Endodermal cell (in vitro differentiated cells): ENCODE measurements at places on chromosomes 4 and X.

DNA sequence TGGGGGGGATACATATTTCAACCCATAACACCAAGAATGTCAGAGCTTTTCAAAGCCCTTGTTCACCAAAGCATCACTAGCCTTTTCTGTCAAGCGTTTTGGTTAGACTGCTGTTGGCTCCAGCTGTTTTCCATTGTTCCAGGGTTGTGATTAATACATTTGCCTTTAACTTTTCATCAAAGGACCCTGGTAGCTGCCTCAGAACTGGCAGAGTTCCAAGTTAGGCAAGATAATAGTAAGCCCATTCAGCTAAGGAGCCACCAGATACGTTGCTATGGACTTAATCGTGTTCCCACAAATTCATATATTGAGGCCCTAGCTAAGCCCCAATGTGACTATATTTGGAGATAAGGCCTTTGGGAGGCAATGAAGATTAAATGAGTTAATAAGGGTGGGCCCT lies 37.1 kb downstream of the ENOPH1 start:
- DNase-seq, result no peak

DNA sequence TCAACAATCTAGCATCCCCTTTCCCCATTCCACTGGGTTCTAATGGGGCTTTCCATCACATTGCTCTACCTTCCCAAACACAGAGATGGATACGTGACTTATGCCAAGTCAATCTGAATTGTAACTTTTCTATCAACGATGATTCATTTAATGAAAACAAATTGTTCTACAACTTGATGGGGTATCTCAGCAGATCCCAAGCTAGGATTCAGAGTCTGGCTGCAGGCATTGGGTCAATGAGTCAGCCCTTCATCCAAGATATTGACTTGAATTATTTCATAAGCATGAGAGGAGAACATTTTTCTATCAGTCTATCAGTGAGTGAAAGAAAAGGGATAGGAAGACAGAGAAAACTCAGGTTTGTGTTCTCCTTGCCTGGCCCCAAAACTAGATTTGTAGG lies 15.0 kb upstream of the HPGDS start:
- DNase-seq, result no peak

GRCh38 chr4:139630991-139631390 lies 34.6 kb upstream of the MGST2 start:
- no peak for DNase-seq

DNA sequence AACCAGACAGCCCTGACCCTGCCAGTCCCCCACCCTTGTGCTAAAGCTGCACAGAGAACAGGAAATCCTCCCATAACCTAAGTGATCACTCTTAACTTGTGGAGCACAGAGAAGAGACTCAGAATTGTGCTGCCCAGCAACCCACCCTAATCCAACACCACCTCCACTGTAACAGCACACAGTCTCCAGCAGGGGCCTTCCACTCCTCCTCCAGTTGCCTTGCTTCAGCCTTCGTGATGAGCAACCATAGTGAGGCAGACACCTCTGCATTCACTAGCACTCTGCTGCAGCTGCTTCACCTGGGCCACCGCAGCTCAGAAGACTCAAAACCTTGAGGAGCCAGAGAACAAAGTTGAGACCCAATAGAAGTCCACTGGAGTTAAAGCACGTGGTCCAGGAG lies 7.9 kb upstream of the UGT2B4 start:
- peak; percentile 77 for DNase-seq

- DNase-seq, result peak; percentile 87
Observed at GRCh38 chrX:77422891-77423648, 24.1 kb upstream of the FGF16 start.

DNA sequence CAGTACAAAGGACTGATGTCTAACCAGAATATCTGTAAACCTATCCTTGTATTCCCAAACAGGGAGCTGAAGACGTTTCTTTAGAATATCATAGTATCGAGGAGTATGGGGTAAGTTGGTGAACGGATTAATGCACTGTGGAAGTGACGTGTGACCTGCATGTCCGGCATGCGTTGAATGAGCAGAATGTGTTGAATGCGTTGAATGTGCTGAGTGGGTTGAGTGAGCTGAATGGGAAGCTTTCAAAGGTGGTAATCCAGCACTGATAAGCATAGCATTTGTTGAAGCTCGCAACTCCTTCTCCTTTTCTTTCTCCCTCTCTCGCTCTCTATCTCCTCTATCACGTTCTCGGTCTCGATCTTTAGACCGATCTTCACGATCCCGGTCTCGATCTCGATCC lies 8.1 kb downstream of the DHX15 start:
- no peak for DNase-seq

DNA sequence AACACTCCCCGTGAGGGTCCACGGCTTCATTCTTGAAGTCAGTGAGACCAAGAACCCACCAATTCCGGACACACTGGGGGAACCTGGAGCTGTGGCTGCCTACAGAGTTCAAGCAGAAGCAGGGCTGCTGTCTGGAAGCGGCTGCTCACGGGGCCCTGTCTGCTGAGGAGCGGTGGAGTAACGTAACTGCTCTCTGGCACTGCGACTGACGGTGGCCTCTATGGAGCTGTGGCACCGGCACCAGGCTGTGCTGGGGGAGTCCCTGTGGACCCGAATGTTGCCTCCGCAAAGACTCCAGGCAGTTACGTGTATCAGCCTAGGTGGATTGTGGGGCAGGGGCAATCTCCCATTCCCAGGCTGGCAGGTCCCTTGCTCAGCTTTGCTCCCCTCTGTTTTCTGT lies 703.3 kb upstream of the FRG1 start:
- DNase-seq, result no peak

DNA sequence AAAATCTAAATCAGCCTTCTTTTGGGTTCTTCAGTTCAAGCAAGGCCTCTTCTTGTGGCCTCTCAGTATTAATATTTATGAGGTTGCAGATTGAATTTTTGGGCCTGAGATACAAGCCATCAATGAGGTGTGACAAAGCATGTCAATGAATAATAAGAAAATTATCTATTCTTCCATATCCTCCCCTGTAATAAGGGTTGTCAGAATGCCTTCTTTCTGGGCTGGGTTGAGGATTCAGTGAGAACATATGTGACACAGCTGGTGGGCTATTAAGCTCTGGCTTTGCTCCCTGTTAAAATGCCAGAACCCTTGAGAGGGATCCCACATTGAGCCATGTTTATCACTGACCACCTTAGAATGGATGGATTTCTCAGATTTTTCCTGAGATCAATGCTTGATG lies 187.2 kb downstream of the AR start:
- no peak for DNase-seq

DNA sequence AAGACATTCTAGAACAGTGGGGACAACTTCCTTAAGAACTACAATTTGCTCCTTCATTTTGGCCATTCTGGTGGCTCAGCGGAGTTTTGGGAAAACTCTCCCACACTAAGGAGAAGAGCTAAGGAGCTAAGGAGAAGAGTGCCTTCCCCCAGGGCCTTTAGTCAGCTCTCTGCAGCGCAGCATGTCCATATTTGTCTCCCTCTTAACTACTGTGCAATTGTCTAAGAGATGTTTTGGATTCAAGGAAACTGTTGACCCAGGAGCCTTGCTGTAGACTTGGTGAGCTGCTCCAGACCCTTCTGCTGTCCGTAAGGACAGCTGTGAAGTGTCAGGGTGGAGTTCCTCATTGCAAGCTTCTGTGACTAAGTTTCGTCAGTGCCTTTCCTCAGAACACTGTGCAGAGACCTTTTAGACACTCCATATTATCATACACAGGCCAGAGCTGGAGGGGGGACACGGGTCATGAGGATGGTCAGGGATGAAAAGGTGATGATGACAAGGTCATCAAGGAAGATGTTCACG lies 179.0 kb downstream of the NHS start:
- DNase-seq, result no peak

GRCh38 chr4:67885762-67886161 lies 2.0 kb upstream of the TMPRSS11D start:
- DNase-seq, result no peak

DNA sequence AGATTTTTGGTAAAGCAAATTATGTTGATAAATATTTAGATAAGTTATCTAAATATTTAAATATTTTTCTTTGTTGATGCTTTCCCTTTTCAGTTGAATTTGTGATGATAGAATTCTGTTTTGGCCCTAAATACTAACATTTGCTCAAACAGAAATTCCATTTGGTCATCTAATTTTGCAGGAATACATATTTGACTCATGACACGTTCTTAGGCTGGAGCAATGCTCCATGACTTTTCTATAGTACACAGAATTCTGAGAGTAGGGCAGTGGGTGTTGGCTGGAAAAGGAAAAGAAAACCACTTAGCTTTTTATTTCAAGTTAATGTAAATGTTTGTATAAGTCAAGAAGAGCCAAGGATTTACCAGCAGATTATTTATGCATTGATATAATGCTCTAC lies 58.6 kb upstream of the GK2 start:
- DNase-seq, result no peak

DNA sequence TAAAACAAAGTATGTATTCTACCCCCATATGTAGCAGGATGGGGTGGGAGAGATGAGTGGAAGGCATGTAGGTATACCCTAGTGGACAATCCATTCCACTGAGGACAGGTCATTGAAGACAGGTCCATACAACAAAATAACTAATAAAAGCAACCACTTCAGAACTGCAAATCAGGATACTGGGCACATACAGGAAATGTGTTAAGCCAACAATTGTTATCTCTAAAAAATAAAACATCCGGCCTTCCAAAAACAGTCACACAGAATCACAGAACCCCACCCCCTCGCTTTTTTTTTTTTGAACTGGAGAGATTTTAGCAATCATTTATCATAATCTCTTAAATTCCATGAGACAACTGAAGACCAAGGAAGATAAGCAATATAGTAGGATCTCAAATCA lies 112.9 kb downstream of the FRYL start:
- DNase-seq, result no peak

- DNase-seq, result no peak
Observed at GRCh38 chrX:133793626-133794025, 191.8 kb downstream of the GPC3 start.

DNA sequence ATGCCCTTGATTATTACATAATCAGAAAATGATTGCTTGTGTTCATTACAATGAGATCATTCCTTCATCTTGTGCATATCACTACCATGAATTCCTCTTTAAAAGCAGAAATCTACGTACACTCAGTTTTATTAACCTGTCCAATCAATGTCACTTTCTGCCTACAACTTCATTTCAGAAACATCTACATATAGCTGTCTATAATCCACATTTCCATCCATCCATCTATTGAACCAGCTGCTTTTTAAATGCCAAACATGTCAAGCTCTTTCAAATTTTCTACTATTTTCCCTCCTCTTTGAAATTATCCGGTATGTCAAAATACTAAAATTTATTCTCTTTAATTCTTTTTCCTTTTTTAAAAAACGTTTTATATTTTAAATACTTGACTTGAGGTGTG lies 462.0 kb downstream of the GABRG1 start:
- no peak for DNase-seq

GRCh38 chr4:157004279-157005161 lies 32.9 kb upstream of the PDGFC start:
- DNase-seq, result no peak

DNA sequence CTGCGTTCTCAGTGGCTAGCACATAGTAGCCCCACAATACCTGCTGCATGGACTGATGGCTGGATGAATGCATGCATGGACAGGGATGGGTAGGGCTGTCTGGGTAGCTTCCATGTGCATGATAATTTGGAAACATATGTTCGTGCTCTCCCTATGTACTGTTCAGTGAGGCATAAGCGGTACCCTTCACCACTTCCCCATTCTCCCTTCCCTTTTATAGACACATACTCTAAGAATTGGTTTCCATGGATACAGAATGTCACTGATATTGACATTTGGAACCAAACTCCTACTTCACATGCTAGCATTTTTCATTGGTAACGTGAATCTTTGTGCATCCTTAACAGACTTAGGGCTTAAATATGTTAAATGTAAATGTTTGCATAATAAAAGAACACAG lies 20.4 kb downstream of the USP46 start:
- DNase-seq, result no peak

DNA sequence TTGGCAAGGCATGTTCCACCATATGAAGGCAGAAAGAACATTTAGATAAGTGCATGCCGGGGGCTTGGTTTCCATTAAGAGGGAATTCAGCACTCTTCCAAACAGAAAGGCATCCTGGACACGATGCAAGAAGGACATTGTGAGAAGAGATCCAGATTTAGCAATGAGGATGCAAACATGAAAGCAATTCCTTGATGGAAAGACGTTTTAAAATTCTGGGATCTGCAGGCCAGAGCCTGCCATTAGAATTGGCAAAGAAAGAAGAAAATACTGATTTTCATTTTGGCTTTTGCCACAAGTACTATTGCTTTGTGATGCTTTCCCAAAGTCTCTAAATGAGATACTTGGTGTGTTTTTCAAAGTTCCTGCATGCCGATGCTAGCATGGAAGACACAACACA lies 367.6 kb downstream of the PPP3CA start:
- no peak for DNase-seq

GRCh38 chr4:184444953-184445309 lies 29.4 kb downstream of the IRF2 start:
- DNase-seq, result no peak

- DNase-seq, result no peak
Observed at GRCh38 chr4:48372272-48372671, 30.9 kb downstream of the SLAIN2 start.

DNA sequence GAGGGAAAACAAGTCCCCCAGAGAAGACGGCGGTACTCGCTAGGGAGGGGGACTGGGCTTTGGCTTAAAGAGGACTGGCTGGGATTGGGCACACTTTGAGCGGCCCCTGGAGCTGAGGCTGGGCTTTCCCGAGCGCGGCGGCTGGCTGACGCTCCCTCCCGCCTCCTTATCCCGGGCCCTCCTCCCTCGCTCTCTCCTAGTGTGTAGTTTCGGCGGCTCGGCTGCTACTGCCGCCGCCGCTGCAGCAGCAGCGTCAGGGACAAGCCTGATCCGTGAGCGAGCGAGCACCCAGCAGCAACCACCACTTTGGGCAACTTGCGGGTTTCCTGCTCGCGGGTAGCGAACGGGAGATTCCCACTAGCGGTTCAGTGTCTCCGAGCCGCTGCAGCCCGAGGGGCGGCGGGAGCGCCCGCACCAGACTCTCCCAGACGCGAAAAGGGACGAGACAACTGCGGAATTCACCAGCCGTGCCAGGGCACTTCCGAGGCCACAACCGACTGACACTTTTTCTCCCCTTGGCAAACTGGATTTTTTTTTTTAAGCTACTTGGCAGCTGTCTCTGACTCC lies 632 bp upstream of the PCDH7 start:
- peak; percentile 92 for DNase-seq

GRCh38 chr4:26028133-26028792 lies 114.2 kb downstream of the SMIM20 start:
- DNase-seq, result peak; percentile 87
